ENCODE measurements at places on chromosomes 2 and 18.
A peak's percentile ranks its signal among the peaks of the same experiment; 100 is the strongest.

DNA sequence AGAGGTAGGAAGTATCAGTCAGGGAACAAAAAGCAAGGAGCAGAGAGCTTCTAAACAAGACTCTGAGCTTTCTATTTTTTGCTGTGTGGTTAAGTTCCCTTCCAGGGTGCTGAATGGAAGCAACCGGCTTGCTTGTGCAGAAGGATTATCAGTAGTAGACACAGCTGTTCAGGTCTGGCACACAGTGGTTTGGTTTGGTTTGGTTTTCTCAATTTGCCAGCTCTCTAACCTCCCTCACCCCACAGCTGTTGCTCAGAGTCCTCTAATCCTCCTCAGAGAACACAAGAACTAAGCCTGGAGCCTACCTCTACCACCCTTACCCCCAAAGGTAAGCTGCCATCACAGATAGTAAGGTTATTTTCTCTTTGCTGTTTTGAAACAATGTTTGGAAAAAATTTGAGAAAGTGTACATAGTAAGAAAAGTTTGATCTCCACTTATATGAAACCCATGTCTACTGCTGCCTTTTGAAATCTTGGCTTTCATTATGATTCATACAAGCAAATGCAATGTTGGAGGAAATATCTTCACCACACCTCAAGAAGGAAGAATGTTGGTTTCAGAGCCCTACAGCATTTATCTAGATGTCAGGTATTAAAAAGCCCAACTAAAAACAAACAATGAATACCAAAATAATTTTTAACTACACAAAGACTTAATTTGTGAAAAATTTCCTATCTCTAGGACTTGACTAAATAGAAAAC, 255.3 kb downstream of the NR4A2 start:
- DNase-seq, result no peak

DNA sequence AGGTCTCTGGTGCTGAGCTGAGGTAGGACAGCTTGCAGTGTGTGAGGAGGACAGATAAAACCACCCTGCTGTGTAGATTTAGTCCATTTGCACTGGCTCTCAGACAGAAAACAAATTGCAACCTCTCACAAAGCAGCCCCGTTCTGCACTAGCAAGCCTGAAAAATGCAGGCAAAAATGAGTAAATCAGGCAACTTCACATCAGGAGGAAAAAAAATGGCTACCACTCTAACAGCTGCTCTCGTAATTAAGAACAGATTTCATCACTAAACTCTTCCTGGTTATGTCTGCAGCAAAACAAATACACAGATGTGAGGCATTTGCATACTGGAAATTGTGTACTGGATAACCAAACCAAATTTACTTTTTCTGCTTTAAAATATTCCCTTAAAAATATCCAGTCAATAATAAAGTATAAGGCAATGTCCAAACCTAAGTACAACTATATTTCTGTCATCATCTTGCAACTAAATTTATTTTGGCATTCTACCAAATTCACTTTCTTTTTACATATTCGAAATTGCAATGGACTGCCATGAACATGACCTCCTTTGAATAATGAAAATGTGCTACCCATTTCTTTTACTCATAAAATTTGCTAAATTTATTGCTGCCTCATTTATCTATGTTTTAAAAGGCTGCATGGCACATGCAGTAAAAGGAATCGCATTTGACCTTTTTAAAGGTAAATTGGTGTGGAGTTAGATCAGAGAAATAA, 157.4 kb downstream of the AFF3 start:
- peak; percentile 47 for DNase-seq

- no peak for DNase-seq
These were observed 10.9 kb upstream of the ERBB4 start for GRCh38 chr2:212549463-212549862.

GRCh38 chr2:38835015-38835601, 40.6 kb downstream of the DHX57 start:
- DNase-seq, result no peak

- DNase-seq, result no peak
These were observed 57.9 kb downstream of the WDR75 start for GRCh38 chr2:189499137-189499536.

All from left hindlimb (tissue), 1 donor.